ENCODE measurements at places on chromosomes 12 and 14.

DNA sequence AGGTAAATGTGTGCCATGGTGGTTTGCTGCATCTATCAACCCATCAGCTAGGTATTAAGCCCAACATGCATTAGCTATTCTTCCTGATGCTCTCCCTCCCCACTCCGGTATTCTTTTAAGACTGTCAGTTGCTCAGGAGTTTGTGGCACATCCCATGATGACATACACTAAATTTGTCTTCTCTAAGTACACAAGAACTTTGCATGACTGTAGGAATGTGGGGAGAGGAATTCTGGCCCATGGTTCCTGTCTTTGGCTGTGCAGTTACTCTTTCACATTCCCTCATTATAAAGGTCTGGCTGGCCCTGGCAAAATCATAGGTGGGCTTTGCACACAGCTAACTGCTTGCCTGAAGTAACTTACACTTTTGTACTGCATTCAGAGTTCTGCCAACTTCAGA lies 30.3 kb downstream of the HMGA2 start:
- DNase-seq: no peak

- no peak for DNase-seq
Measured at GRCh38 chr12:114924946-114925475, 241.0 kb upstream of the TBX3 start.

DNA sequence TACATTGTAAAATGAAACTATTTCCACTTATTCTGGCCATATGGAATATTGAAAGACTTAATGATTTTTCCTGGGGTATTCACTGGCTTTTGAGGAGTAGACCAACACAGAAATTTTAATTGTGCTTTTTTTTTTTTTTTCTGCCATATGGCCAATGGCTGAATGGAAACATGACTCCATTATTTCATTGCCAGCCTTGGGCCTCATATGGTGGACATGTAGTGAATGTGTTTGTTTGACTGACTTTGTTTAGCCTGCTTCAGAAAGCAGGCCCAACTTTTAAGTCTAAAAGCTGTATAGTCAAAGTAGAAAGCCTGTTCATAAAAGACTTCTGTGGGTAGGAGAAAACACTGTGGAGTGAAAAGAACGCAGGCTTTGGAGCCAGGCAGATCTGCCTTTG lies 2.4 kb downstream of the GNG2 start:
- no peak for DNase-seq

DNA sequence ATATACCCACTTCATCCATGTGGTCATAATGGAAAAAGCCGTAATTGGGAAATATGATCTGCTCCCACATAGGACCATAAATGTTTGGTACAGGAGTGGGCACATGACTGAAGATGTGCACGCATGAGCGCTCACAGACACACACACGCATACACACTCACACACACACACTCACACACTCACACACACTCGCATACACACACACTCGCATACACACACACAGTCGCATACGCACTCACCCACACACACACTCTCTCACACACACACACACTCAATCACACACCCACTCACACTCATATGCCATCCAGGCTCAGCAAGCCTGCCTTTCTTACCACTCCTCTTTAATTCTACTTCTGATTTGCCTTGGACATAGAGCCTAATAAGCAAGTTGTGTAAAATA lies 45.6 kb upstream of the EGLN3 start:
- no peak for DNase-seq

DNA sequence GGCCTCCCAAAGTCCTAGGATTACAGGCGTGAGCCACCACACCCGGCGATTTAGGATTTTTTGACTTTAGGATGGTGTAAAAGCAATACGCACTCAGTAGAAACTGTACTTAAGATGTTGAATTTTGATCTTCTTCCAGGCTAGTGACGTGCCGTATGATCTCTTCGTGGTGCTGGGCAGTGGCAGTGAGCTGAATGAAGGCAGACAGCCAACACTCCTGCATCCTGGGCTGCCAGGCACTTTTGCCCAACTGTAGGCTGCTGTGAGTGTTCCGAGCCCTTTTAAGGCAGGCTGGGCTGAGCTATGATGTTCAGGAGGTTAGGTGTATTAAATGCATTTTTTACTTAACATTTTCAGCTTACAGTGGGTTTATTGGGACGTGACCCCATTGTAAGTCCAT lies 21.3 kb downstream of the IL31 start:
- DNase-seq: no peak

GRCh38 chr12:100753837-100754236 lies 40.7 kb upstream of the ANO4 start:
- DNase-seq: no peak

GRCh38 chr12:24788886-24789285 lies 160.0 kb downstream of the BCAT1 start:
- DNase-seq: no peak

DNA sequence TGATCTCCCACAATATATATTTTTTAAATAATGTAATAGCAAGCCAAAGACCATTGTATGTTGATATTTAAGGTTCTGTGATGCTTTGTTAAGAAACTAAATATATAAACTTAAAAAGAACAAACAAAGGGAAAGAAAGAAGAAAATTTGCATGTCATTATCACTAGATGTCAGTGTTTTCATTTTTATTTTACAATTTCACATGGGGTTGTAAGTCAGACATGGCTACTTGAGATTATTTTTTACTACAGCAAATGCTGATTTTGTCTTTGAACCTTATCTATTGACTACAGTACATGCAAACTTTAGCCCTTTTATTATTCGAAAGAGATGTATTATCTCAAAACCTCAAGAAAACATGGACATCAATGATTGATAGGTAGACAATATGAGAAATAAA lies 36.1 kb downstream of the SLCO1C1 start:
- no peak for DNase-seq

DNA sequence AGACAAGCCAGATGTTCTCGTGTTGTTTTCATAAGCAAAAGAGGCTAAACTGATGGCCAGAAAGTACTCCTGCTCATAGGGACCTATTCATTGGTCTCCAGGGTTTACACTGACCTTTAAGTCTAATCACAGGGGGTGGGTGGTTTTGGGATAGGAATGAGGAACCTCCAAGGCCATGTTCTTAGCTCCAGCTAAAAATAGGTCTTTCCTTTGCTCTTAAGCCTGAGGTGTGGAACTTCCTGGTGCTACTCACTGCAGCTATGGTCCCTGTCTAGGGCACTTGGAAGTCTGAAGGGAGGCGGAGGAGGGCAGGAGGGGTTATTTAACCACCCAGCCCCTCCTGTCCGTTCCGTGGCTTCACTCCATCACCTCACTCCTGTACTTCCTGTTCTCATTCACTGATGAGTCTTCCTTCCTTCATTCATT lies 18.6 kb downstream of the GPRC5A start:
- no peak for DNase-seq

- no peak for DNase-seq
Measured at GRCh38 chr14:22689199-22689598, 45.0 kb upstream of the OR6J1 start.

GRCh38 chr12:40829738-40830144 lies 137.5 kb downstream of the CNTN1 start:
- DNase-seq: no peak

GRCh38 chr12:93571925-93572711 lies at the start of gene SOCS2:
SOCS2 (plus strand) TSS chr12:93572675; CDS start chr12:93572898, 223 bp downstream.
- DNase-seq: peak; percentile 35

GRCh38 chr12:68530965-68531364 lies 79.7 kb upstream of the RAP1B start:
- DNase-seq: no peak

DNA sequence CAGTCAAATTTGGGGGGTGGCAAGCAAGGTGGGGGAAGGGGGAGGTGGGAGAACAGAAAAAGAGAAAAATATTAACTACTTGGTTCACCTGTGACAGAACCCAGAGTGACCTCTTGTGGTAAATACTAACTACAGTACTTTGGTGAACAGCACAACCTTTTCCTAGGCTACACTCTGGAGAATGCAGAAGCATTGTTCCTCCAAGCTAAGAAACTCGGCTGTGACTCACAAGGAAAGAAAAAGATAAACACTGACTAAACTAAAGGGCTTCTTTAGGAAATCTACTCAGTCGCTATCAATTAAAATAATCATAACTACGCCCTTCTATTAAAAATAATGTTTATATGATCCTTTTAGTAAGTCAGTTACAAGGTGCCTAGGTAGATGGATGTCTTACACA lies 5.4 kb downstream of the KCNH5 start:
- DNase-seq: no peak
